ENCODE measurements at places on chromosomes 5 and 9.

GRCh38 chr9:105158898-105159297 lies 85.6 kb upstream of the SLC44A1 start:
- no peak for DNase-seq

DNA sequence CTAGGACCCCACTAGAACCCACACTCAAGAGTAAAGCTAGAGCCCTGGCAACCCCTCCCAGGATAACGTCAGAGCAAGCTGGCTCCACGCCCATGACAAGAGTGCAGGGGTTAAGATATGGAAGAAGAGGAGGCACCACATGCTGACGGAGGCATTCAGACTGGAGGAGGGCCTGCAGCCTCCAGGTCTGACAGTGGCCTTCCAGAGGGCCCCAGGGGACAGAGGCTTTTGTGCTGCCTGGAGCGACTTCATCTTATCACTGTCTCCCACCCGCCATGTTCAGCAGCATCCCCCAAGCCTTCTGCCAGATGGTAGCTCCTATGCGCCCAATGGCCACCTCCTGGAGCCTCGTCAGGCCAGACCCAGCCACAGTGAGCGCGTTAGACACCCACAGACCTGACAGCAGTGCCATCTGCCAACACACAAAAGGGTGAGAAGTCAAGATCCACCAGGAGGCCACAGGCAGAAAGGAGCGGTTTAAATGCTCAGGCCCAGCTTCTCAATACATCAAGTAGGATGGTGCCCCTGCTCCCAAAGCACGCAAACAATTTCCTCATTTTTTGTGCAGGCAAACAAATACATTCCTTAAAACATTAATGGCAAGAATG lies 65.8 kb downstream of the C5orf15 start:
- no peak for DNase-seq

GRCh38 chr9:38306899-38307298 lies 85.6 kb upstream of the ALDH1B1 start:
- no peak for DNase-seq

- DNase-seq = no peak
These were observed 10.8 kb downstream of the IL6ST start for GRCh38 chr5:55983986-55984385.

DNA sequence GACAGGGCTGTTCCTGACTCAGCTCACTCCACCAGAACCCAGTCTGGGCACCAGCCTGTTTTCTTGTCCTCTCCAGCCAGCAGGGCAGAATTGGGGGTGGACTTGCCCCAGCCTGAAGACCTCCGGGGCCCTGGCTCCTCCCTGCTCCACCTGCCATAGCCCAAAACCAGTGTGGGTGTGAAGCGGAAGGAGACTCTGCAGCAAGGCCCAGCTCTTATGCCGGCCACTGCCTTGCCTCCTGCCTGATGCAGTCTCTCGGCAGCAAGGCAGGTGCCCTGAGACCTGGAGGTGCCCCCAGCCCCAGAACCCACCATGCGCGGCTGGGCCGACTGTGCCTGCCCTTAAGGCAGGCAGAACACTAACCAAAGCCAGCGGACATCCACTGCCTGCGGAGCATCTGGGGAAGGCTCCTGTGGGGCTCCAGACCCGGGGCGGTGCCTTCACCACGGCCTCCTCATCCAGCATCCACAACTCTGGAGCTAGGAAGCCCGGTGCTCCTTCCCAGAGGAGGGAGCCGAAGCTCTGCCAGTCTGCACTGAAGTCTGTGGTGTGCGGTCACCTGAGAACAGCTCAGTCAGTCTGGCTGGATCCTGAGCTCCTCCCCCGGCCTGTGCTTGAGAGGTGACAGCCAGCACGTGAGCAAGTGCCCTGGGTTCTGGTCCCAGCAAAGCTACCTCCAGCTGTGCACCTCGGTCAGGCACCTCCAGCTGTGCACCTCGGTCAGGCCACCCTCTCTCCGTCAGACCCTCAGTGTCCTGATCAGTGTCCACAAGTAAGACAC lies 116.7 kb downstream of the ADAMTS2 start:
- DNase-seq = no peak

DNA sequence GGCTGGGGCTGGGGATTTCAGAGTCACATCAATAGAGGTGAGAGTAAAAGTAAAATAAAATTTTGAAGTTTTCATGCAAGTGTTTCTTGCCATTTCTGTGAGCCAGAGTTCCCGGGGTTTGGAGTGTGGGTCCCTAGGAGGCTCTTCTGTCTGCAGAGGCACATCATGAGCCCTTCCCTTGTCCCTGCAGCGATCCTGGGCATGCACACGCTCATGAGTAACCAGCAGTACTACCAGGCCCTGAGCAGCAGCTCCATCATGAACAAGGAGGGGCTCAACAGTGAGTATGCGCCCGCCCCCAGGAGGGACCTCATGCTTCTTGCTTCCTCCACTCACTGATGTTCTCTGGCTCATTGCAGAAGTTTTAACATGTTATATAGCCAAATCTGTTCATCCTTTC lies 61.1 kb downstream of the TMOD1 start:
- no peak for DNase-seq

GRCh38 chr5:31113101-31113500 lies 80.4 kb upstream of the CDH6 start:
- DNase-seq = no peak

- no peak for DNase-seq
These were observed 21.4 kb downstream of the PTPN3 start for GRCh38 chr9:109476642-109477257.

- peak; percentile 23 for DNase-seq
These were observed 296 bp downstream of the ZSWIM6 start for GRCh38 chr5:61332358-61332749.

DNA sequence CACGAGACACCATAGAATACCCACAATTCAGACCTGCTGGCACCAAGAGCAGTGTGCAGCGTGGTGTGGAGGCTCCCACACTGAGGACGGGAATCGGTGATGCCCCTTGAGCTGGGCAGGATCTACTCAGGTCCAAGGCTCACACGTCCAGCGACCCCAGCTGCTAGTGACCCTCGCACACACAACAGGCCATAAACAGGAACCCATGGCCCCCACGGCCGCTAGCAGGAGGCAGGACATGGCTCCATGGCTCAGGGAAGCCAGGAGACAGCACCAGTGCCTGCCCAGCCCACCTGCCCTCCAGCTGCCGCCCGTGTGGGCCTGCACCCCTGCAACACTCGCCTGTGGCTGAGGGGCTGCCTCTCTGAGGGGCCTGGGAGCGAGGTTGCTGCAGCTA lies 43.4 kb upstream of the SLC9A3 start:
- no peak for DNase-seq

DNA sequence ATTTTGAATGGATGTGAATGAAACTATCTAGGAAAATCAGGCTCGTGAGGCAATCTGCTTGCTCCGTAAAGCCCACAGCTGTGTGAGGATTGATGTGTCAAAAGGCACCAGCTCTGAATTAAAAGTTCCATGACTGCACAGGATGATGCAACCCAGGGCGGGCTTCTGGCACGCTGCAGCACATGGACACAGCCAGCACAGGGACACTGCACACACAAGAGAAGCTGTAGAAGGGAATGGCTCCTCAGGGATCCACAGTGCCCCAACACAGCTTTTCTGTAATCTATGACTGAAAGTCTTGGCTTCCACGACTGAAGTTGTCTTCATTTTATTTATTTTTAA lies 151.0 kb downstream of the GCNT1 start:
- no peak for DNase-seq
